ENCODE measurements at places on chromosomes 13 and 19. TPM values are rescaled to one million over a fixed set of nuclear protein-coding genes. Genes with fewer than 3 reads are reported as not detected.
A peak's percentile ranks its signal among the peaks of the same experiment; 100 is the strongest.

SLC7A1 gene
- total RNA-seq = 13.4 TPM

EPS8L1 gene
- total RNA-seq = 4.3 TPM

NLRP12 gene
- 0.31 TPM for total RNA-seq

DNA sequence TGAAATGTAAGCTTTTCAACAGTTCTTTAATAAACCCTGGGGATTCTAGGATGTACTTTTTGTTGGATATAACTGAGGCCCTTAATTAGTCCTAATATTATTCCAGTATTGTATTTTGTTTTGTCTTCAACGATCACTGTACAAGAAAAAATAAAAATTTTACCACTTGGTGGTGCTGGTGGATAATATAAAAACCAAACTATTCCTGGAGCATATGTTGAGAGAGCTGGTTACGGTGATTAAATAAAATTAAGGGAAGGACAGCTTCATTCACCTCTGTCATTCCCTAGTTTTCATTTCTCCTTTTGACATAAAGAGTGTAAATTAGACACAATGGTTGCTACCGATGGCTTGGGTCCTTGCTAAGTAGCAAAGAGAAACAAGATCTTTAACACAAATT is 598.6 kb upstream of the PCDH20 start:
- DNase-seq = peak; percentile 10

DNA sequence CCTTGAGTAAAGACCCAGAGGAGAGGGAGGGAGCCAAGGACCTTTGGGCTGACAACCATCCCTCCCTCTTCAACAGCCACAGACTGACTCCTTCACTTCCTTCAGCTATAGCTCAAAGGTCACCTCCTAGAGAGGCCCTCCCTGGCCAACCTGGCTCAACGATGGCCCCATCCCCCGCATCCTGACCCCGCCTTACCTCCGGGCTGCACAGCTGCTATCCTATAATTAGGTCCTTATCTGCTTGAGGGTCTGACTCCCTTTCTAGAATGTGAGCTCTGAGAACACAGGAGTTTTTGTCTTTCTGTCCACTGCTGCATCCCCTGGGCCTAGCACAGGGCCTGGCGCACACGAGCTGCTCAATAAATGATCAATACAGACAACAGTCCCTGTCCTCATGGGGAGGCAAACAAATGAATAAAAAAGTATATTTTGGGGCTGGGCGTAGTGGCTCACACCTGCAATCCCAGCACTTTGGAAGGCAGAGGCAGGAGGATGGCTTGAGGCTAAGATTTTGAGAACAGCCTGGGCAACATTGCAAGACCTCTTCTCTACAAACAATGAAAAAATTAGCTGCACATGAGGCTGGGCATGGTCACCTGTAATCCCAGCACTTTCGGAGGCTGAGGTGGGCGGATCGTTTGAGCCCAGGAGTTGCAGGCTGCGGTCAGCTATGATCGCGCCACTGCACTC is 6.6 kb upstream of the LGALS4 start:
- no peak for DNase-seq

DNA sequence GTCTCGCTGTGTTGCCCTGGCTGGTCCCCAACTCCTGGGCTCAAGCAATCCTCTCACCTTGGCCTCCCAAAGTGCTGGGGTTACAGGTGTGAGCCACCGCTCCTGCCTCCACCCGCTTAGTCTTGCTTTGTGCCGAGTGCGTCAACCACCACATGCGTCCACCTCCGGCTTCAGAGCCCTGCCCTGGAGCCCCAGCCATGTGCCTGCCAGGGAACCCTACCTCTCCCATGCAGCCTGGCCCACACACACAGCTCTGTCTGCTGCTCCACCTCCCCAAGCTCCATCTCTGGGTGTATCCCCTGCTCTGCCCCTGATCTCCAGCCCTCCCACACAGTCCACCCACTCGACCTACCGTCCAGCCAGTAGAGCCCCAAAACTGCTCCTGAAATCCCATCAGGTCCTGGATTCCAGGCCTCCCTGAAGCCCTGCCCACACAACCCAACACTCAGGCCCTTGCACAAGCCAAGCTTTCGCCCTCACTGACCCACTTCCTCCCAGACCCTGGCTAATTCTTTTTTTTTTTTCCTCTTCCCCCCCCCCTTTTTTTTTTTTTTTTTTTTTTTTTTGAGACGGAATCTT is 9.6 kb downstream of the CYP2F1 start:
- no peak for DNase-seq

- DNase-seq = no peak
These were observed 8.5 kb upstream of the ZNF429 start for GRCh38 chr19:21496876-21497275.

GRCh38 chr19:55594996-55595545 is 4.2 kb downstream of the FIZ1 start:
- no peak for DNase-seq

DNA sequence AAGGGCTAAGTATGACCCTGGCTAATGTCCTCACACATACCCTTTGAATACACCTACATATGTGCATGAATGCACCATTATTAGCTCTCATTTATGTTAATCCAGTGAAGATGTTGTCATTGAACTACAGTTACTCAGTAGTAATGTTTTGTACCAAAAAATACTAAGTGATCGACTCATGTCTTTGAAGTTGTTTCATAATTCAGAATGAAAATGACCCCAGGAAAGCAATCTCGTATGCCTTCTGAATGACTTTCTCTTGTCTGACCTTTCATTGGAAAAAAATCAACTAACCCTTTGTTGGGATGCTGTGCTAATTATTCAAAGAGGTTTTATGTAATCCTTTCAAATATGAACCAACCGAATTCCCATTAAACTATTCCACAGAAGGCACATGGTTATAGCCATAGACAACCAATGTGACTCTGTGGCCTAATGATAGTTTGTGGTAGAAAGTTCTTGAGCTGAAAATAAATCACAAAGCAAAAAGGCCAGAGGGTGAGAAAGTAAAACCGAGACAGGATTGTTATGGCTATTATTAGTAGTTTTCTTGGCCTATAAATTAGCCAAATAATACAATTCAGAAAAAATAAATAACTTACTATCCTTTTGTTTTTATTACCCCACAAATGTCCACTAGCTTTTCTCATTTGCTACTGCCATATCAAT is 86.8 kb upstream of the STARD13 start:
- no peak for DNase-seq

- no peak for DNase-seq
These were observed 13.3 kb downstream of the IFT88 start for GRCh38 chr13:20580257-20580656.

DNA sequence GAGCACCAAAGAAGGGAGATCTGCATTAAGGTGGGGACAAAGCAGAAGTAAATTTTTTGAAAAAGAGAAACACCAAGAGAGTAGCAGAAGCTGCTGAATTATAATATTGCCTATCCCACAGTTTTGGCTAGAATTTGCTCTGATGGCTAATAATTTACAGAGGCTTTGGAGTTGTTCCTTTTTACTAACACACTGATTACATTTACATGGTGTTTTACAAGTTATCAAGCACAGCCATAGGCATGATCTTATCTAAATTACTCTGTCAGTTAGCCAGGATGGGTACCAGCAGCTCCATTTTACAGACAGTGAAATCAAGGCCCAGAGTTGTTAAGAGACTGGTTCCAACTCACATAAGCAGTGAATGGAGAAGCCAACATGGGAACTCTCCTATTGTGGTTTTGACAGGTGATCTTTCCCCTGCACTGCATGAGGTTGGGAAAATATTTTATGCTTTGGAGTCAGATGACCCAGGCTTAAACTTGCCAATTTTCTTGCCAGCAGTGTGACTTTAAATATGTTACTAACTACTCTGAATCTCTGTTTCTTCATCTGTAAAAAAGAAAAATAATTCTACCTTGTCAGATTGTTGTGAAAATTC is 33.5 kb upstream of the ESD start:
- no peak for DNase-seq

DNA sequence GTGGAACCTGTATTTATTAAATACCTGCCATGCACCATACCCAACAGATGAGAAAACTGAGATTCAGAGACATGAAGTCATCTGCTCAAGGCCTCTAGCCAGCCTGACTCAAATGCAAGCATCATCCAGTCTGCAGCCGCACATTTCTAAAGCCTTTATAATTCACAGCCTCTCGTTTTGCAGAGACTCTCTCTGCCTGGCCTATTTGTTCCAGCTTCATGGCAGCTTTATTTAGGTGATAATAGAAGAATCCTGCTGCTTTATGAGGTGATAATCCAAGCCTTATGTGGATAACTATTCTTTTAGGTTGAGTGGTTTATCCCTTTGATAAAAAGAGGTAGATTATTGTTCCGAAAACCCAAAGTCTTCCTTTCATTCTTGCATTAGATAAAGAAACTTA is 58.4 kb downstream of the OXGR1 start:
- no peak for DNase-seq

DNA sequence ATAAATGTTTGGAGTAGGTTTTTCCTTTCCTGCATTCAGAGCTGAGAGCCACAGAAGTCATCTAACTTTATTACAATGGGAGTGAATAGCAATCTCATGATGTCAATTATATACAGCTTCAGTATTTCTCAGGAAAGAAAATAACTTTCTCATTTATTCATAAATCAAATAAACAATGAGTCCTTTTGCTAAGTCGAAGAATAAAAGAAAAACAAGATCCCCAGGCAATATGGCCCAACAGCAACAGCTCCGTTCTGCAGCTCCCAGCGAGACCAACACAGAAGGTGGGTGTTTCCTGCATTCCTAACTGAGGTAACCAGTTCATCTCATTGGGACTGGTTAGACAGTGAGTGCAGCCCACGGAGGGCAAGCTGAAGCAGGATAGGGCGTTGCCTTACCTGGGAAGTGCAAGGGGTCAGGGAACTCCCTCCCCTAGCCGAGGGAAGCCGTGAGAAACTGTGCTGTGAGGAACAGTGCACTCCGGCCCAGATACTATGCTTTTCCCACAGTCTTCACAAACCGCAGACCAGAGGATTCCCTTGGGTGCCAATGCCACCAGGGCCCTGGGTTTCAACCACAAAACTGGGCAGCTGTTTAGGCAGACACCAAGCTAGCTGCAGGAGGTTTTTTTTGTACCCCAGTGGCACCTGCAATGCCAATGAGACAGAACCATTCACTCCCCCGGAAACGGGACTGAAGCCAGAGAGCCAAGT is 128.2 kb downstream of the SLITRK1 start:
- no peak for DNase-seq

GRCh38 chr19:10686661-10687517 is 14.3 kb upstream of the QTRT1 start:
- no peak for DNase-seq

DNA sequence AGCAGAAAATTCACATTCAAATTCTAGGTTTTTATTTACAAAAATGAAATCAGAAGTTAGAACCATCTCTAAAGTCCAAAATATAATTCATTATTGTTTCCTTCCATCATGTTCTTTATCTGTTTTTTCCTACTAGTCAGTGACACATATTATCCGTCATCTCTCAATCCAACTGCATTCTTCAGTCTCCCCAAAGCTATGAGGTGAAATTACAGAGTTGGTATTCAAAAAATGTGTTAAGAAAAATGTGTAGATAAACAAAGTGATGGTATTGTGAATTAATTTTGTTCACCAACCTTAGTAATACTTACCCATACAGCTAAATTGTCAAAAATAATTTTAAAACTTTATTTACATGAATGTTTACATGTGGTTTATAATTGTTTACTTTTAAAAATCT is 448.7 kb upstream of the MIR17HG start:
- DNase-seq = no peak

DNA sequence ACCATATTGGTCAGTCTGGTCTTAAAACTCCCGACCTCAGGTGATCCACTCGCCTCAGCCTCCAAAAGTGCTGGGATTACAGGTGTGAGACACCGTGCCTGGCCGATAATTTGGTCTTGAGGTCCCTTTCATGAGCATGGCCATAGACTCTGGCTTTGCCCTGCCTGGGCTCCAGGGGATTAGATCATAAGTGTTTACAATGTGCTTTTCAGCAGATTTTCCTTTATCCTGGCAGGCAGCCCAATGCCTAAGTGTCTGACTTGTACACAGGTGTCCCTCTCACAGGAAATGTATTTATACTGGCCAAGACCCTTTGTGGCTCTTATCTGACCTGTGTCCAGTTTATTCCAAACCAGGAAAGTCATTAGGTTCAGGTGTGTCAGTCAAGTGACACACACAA is 15.9 kb downstream of the BCAM start:
- DNase-seq = no peak

- peak; percentile 12 for DNase-seq
These were observed 185.4 kb upstream of the SERP2 start for GRCh38 chr13:44188257-44188656.

DNA sequence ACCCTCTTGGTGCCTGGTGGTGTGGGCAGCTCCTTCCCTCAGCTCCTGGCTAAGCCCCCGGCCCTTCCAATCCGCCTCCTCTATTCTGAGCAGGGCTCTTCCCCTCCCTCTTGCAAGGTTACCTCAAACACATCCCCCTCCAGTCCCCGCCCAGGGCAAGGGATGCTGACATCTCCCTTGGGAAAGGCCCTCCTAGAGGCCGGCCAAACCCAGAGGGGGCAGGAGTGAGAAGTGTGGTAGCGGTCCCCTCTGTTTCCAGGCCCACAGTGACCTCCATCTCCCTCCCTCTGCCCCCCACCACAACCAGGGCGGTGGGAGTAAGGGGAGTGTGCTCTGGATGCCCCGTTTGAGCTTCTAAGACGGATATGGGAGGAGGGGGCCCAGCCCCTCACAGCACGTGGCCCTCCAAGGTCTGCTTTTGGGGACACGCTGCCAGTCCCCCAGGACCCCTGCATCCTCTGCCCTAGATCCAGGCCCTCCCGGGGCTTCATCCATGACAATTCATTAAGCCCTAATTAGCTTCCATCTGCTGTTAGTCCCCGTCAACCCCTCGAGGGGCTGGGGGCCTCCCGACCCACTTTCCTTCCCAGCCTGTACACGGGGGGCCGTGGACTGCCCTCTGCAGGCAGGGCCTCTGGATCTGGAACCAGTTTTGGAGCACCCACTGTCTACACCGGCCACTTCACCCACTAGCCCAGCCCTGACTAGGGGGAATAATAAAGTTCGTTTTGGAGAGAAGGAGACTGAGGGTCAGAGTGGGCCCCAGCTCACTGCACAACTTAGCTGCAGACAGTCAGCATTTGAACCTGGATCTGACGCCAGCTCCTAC is 2.3 kb downstream of the LINGO3 start:
- DNase-seq = no peak

DNA sequence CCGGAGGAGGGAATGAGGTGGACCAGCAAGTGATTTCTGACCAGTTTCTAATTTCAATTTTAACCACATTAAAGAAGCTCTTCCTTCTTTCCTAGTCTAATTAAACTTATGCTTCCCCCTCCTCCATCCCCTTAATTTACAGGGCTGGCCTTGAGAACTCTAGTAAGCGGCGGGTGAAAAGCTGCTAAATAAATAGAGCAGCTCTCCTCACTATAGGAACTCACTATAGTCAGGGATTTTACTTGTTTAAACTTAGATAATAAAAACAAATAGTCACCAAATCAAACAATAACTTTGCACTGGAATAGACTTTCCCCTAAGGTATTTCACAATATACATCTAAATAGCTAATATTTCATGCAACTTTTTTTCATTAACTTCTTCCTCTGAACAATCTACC is 1838.2 kb upstream of the PRR20A start:
- no peak for DNase-seq

DNA sequence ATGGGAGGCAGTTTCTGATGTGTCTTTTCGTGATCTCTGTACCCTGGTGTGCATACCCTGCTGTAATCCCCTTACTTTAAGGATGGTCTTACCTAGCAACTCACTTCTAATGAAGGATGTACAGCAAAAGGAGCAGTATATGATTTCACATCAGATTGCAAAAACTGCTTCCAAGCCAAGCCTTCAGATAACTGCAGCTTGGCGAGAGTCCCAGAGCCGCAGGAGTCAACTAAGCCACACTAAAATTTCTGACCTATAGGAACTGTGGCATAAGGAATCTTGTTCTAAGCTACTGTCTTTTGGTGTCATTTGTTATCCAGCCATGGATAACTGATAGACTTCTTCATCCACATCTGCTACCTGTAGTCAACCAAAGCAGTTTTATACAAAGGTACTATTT is 496.7 kb downstream of the GPC6 start:
- no peak for DNase-seq

Measured in H4 (cell line).